Fibroblast of upper back skin (primary cell): ENCODE measurements at places on chromosomes 1 and 21.

DNA sequence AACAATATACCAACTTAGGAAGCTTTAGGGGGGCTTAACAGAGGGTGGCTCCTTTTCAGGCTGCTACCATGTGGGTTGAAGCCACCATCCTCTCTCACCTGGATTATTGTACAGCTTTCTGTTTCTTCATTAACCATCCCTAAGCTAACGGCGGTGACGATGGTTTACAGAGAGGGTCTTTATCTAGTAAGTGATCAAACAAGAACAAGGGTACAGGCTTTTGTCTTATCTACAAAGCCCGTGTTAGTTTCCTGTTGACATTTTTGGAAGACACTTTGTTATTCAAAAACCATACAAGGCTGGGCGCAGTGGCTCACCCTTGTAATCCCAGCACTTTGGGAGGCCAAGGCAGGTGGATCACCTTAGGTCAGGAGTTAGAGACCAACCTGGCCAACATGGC is 20.4 kb downstream of the SLC25A33 start:
- DNase-seq = no peak

- DNase-seq = no peak
Measured at GRCh38 chr1:30445449-30445848, 277.9 kb downstream of the MATN1 start.

- DNase-seq = no peak
Measured at GRCh38 chr1:207428783-207429182, 25.3 kb upstream of the CR2 start.

DNA sequence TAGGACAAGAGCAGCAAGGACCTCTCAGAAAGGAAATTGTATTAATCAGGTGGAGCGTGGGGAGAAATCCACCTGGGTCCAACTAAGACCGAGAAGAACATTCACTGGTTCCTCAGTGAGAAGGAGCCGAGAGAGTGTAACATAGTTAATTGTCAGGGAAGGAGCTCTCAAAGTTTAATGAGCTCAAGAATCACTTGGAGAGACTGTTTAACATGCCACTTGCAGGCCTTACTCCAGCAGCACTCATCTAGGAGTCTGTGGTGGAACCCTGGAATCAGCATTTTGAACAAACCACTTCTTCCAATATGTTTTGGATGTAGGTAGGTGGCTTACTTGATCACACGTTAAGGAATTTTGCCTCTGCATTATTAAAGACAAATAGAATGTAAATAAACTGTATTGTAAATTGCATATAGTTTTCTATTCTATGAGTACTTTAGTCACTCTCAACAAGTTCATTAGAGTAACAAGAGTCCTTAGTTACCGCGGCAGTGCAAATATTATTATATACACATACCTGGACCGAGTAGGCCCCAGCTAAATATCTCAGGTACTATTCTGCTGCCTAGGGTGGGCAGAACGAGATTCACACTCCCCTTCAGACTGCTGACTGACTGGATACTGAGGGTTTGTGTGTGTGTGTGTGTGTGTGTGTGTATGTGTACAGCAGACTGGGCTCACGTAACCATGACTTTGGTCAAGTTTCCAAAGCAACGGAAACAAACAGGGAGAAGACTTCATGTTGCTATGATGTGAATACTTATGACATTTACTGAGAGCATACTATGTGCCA is 203.2 kb upstream of the USP24 start:
- DNase-seq = no peak

DNA sequence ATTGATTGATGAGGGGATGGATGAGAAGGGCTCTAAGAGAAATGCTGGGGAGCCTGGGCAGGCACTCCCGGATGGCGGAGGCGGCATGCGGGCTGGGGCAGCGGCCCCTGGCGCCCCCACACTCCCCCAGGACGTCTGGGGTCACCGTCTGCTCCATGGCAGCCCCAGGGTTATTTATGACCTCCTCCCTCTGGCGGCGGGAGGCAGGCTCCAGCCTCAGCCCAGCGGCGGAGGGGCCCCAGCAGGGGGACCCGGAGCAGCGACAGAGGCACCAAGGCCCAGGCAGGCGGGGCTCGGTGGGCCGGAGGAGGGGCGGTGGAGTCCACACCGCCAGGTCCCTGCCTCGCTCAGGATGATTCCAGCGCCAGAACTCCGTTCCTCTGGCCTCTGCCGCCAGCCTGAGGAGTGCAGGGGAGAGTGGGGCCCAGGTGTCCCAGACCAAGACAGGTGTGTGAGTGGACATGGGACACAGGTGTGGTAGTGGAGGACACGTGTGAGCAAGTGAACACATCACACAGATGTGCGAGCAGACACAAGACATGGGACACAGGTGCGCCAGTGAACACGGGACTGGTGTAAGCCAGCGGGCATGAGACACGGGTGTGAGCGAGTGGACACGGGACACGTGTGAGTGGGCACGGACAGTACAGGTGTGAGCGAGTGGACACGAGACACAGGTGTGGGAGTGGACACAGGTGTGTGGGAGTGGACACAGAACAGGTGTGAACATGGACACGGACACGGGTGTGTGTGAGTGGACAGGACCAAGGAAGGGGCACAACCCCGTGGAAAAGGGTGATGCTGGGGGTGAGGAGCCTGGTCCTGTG is 2.5 kb upstream of the SAMD11 start:
- peak; percentile 78 for DNase-seq

- no peak for DNase-seq
Measured at GRCh38 chr1:230230948-230231773, 164.1 kb downstream of the GALNT2 start.

DNA sequence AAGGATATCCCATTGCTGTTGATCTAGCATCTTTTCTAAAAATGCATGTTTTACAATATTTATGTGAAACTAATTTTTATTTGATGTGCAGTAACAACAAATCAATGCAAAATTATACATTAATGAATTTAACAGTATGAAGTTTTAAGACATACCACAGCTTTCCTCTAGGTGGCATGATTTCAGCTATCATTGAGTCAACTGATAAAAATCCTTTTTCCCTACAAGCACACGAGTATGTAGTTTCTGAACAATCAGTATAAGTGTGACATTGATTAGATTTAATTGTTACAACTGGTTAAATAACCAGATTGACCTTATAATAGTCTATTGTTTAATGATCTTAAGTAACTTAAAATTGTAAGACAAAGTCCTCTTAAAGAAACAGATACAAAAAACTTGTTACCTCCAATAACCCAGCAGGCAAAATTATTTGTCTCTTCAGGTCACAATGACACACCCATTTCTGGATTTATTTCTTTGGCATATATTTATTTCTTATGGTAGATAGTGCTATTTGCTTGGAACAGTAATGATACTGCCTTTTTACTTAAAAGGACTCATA is 5.8 kb upstream of the TGFB2 start:
- DNase-seq = peak; percentile 44

DNA sequence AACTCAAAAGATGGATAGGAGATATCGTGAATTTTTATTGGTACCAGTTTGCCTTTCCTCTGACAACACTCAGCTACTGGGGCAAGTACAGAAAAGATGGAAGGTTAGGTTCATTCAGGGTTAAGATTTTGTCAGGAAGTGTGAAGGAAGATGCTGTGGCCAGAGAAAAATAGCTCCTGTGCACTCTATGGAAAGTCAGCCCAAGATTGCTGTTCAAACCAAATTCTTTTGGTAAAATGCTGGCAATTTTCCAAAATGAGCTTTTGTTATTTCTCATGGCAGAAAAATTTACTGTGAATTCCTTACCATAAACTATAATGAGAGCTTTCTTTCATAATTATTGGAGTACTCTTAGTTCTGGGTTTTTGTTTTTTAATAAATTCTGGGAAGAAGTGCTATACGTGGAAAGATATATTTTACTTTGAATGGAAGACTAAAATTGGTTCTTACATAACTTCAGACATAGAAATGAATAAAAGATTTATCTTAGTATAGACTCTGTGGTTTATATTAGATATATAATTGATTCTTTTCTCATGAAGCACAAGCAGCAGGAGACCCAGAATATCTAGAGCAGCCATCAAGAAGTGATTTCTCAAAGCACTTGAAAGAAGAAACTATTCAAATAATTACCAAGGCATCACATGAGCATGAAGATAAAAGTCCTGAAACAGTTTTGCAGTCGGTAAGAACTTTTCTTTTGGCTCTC is 112.2 kb downstream of the USP25 start:
- DNase-seq = peak; percentile 88

DNA sequence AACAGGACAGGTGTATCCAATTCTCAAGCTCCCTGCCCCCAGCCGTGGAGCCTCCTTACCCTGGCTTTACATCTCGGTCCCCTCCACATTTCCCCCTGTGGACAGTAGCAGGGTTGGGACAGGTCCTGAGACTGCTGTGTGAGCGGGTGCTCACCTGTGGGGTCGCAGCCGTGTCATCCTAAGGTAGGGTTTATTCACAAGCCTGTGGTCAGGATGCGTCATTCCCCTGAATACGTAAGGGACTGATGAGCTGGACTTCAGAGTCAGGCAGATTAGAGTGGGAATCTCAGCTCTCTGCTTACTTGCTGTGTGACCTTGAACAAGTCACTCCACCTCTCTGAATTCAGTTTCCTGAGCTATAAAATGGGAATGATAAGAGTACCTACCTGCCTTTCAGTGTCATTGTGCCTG is 17.7 kb downstream of the ZNF362 start:
- no peak for DNase-seq

- no peak for DNase-seq
Measured at GRCh38 chr21:35586305-35586704, 474.0 kb downstream of the SETD4 start.

DNA sequence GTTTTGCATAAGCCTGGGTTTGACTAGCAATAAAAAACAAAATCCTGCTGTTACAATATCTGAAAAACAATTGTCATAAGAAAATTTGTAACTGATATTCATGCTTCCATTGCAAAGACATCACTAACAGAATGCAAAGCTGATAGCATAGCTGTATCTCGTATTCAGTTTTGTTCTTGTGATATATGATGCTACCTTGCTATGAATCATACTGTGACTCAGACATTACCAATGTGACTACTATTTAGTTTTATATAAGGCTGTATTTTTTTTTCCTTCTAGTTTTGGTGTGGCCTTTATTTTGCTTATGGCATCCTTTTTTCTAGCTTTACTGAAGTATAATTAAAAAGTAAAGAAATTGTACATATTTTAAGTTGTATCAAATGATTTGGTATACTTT is 1381.8 kb downstream of the MRPL39 start:
- DNase-seq = peak; percentile 65

DNA sequence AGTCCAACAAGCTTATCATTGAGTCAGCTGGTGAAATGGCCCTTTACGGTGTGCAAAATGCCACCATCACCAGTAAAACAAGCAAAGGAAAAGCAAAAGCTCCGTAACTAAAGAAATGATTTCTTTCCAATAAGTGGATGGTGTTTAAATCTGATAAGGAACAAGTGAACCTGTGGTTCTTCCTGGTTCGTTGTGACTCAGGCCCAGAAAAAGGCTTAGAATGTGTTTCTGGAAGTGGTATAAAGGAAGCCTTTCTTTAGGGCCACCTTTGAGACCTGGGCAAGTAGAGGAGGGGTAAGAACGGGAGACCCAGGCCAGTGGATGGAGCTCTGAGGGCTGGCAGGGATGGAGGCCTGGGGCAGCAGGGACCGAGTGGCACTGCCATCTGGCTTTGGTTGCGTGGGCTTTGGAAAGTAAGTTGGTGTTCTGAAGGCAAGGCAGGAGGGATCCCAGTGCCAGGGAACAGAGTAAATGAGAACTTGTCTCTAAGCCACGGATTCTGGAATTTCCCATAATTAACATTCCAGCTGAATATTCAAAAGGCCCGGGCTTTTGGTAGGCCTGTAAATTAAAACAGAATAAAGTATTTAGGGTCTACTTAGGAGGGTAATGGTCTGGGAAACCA is 87.9 kb upstream of the LMO4 start:
- DNase-seq = no peak

- no peak for DNase-seq
Measured at GRCh38 chr1:243946253-243946652, 96.2 kb upstream of the AKT3 start.

DNA sequence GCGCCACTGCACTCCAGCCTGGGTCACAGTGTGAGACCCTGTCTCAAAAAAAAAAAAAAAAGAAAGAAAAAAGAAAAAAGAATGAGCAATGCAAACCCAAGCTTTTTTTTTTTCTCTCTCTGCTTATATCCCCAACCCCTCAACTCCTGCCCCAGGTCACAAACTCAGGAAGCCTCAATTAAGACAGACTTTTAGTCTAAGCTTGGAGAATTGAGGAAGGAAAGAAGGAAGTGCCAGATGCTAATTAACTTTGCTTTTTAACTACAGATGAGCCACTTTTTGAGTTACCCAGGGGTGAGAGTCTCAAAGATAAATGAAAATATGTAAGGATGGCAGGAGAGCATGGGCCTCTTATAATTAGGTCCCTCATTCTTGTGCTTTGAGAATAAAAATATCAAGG is 33.3 kb downstream of the PIK3CD start:
- DNase-seq = no peak

DNA sequence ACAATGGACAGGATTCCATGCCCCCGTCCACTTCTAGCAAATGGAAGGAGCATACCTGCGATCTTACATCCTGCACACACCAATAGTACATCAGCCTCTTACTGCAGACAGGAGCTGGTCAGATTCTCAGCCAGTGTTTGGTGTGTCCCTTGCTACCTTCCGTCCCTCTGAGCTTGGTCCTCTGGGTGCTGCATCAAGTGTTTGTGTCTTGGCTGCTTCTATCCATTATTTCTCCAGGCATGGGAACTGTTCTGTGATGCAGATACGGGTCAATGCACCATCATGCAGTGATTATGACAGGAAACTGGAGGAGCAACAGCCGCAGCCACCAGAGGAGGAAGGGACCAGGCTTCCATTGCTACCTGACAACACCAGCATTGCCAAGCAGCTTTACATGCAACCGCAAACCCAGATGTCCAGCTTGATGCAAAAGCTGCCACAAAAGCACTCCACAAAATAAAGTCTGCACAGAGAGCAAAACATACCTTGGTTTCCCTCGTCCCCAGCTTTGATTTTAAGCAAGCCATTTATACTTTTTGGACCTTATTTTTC is 21.9 kb upstream of the OVAAL start:
- DNase-seq = no peak

GRCh38 chr1:200741551-200742207 is 3.0 kb downstream of the CAMSAP2 start:
- DNase-seq = no peak

GRCh38 chr21:36694031-36694515 is 4.8 kb upstream of the SIM2 start:
- DNase-seq = peak; percentile 12

DNA sequence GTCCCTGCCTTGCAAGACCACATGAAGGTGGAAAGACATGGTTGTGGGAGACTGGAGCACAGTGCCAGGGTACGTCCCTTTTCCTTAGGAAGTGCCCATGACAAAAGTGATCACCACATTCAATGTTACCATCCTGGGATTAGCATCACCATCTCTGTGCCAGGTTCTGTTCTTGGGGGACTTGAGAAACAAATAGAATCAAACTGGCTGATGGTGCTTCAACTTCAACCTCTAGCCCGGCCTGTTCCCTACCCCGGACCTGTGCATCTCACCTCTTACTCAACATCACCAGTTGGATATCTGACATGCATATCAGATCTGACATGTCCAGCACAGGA is 153.3 kb downstream of the GRIK3 start:
- DNase-seq = no peak

GRCh38 chr1:184494929-184495328 is 108.1 kb downstream of the C1orf21 start:
- no peak for DNase-seq

GRCh38 chr1:118900643-118901440 is 87.3 kb downstream of the TBX15 start:
- DNase-seq = peak; percentile 34

- DNase-seq = no peak
Measured at GRCh38 chr1:116826818-116827606, 72.8 kb downstream of the CD2 start.

GRCh38 chr1:159196543-159196942 is 8.1 kb upstream of the ACKR1 start:
- DNase-seq = no peak
